ENCODE measurements at places on chromosomes 2 and 18. TPM values are rescaled to one million over a fixed set of nuclear protein-coding genes. Genes with fewer than 3 reads are reported as not detected.

CHN1 gene
- total RNA-seq = 98.8 TPM

ARHGAP15 gene
- not detected for total RNA-seq

MARCO gene
- not detected for total RNA-seq

NAT8 gene
- not detected for total RNA-seq

METTL21A gene
- total RNA-seq = 6.4 TPM

IL36B gene
- total RNA-seq = not detected

GPR45 gene
- not detected for total RNA-seq

PDE11A gene
- total RNA-seq = 0.95 TPM

SPHKAP gene
- total RNA-seq = 0.68 TPM

SERPINB3 gene
- not detected for total RNA-seq

LYPD6 gene
- total RNA-seq = 23.5 TPM

LIMS3 gene
- 0.20 TPM for total RNA-seq

- no peak for DNase-seq
These were observed 154.9 kb downstream of the AQP4 start for GRCh38 chr18:26710470-26711096.

DNA sequence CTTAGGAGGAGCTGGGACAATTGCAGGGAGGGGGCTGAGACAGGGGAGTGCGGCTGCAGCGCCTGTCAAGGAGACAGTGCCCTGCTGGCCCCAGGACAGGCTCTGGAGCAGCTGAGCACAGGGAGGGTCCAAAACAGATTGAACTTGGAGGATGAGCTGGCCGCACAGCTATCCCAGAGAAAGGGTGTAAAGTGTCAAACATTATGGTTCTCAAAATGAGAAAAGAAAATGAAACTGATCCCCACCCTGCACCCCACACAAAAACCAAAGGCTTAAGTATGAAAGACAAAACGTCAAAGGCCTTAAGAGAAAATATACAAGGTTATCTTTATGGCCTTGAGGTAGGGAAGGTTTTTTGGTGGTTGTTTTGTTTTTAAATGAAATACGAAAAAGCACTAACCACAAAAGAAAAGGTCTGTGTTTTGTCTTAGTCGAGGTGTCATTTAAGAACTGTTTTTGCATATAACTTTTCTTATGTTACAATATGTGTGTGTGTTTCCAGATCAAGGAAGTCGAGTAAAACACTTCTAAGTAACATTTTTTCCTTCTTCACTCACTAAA lies 111.8 kb downstream of the HDAC4 start:
- no peak for DNase-seq

DNA sequence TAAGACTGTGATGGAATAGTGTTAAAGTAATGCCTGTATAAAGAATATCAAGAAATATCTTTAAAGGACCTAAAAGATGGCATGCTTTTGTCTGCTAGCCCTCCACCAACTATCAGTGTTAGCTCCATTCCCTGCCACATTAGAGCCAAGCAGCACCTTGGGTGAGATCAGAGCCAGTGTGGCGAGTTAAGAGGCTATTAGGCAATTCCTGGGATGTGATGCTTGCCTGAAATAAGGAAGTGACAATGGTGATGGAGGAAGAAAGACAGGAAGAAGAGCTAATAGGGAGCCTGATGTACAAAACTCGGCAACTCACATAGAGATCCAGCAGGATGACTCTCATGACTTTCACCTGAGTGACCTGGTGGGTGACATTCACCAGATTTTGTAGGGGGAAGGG lies 143.5 kb downstream of the ZEB2 start:
- no peak for DNase-seq

- peak; percentile 1 for DNase-seq
These were observed 190.5 kb upstream of the STON1 start for GRCh38 chr2:48339451-48339850.

GRCh38 chr18:14916181-14916580 lies 168.2 kb downstream of the ANKRD30B start:
- DNase-seq = no peak

- DNase-seq = no peak
These were observed 41.0 kb upstream of the IGFBP5 start for GRCh38 chr2:216736326-216736725.

GRCh38 chr2:45840481-45840880 lies 189.0 kb downstream of the PRKCE start:
- no peak for DNase-seq

DNA sequence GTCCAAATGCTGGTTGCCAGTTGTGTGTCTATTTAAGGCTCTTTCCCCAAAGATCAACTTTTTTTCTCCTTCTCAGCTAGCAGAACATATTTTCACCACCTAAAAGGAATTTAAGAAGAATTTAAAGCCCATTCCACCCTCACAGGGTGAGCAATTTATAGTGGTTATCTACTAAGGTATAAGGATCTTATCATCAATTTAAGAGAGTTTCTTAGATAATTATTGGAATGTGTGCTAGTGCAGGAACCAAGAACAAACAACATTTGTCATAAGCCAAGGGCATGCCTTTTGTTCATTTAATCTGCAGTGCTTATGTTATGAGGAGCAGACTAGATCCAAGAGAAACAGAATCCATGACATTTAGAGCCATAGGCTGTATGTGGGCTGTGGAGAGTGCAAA lies 37.2 kb downstream of the NLRC4 start:
- no peak for DNase-seq

DNA sequence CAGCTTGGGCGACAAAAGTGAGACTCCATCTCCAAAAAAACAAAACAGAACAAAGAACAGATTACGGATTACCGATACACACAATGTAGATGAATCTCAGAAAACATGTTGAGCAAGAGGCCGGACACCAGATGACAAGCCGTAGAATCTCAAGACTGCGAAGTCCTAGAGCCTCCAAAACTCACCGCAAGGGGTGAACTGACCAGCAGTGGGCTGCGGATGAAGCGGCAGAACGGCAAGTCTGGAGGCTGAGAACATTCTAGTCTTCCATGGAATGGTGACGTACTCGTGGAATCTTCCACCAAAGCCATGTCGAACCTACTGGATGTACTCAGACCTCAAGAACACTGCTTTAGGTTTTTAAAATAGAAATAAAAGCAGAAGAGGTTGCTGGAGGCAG lies 198.8 kb downstream of the NDUFA10 start:
- DNase-seq = no peak

DNA sequence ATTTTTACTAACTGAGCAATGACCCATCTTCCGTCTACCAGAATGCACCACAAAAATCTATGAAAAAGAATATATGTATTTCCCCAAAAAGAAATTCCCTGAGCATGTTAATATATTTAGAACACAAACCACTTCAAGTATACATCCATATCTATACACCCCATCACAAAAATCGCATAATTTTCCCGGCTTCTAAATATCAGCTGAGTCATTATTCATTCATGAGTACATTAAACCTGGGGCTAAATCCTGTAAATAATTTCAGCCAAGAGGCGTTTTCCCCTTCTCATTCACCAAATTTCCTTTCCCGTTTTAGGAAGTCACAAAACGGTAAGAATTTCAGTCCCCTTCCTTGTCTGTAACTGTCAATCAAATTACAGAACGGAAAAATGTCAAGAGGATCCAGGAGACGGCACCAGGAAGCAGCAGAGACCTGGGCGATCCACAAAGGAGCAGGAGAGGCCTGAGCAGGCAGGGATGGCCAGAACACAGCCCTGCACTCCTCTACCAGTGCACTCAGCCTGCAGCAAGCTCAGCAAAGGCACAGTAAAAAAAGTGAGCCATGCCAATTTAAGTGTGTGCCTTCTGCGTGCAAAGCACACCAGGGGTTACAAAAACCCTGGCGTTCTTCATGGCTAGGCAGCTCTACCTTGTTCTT lies 300.7 kb downstream of the TCF4 start:
- DNase-seq = no peak

- peak; percentile 73 for DNase-seq
These were observed 230.9 kb upstream of the RGPD4 start for GRCh38 chr2:107595749-107596148.

GRCh38 chr2:215531284-215531683 lies 95.4 kb upstream of the FN1 start:
- peak; percentile 24 for DNase-seq

- DNase-seq = no peak
These were observed 1.3 kb downstream of the INPP4A start for GRCh38 chr2:98445683-98446581.

- DNase-seq = no peak
These were observed 3.0 kb downstream of the HPCAL1 start for GRCh38 chr2:10305715-10306114.

DNA sequence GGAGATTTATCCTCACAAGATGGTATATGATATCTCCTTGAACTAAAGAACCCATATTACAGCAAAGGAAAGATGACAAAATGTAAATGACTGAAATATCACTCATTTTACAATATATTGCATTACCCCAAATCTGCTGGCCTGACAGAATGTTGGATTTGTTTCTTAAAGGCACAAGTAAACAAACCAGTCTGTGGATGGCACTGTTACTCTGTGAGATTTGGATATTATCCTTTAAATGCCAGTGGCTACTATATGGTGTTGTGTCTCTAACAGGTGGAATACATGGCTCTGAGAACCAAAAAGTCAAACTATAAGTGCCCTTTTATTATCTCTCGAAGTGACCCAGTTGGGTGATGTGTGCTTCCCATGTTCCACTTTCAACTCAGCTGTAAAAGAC lies 125.7 kb downstream of the PDE1A start:
- DNase-seq = peak; percentile 29

GRCh38 chr18:51068105-51068504 lies 38.1 kb downstream of the SMAD4 start:
- peak; percentile 72 for DNase-seq

GRCh38 chr18:67276638-67277037 lies 239.9 kb downstream of the DSEL start:
- no peak for DNase-seq

GRCh38 chr2:138689705-138690104 lies 90.5 kb downstream of the NXPH2 start:
- DNase-seq = no peak
